ENCODE measurements at places on chromosomes 7 and 10.

DNA sequence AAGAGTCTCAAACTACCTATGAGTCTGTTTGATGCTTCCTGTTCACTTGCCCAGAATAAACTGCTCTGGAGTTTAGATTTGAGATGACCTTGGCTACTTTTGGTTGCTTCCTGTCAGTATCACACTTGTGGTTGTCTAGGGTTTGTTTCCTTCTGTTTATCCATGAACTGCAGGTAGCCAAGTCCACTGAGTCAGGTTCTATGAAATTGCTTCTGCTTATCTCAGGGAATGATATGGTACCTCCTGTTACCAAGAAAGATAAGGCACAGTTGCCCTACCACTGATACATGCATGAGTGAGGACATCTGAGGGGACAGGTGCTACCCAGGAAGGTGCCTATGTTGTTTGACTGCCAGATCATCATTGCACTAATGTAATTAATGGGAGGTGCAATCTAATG, 15.8 kb upstream of the EEPD1 start:
- no peak for DNase-seq

DNA sequence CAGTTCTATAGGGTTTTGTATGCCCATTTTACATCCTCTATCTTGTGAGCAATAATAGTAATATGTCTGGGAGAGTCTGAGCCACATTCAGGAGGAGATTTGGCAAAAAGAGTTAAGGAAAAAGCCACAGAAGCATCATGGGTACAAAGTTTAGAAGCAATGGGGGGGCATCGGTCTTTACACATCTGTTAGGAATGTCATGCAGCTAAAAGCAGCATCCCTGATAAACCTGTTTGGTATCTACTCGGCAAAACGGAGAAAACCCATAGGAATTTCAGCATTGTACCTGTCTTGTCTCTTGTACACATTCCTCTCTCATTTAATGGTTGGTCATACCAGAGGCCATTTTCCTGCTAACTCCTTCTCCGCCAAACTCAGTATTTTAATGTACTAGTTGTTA, 12.5 kb upstream of the HERPUD2 start:
- no peak for DNase-seq

GRCh38 chr10:119675483-119676170, 24.4 kb downstream of the BAG3 start:
- no peak for DNase-seq

DNA sequence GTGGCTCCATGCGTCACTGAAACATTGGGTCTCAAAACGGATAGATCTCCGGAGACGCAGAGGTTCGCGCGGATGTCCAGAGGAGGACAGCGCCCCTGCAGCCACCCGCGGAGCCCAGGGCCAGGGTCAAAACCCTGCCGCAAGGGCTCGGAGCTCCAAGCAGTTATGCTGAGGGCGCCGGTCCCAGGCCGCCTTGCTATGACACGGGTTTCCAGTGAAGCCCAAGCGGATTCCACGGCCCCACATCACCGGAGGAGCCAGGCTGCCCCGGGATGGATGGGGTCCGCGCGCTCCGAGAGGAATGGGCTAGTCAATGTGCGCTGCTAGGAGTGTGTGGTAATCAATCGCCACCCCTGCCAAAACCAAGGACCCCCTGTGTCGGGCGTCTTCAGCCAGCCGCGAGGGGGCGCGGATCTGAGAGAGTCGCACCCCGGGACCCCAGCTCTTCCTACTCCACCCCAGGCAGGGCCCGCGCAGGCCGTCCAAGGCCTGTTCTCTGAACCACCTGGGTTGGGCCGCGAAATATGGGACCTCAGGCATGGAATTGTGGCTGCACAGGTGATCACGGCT, 5.6 kb upstream of the EMX2 start:
- DNase-seq, result no peak

DNA sequence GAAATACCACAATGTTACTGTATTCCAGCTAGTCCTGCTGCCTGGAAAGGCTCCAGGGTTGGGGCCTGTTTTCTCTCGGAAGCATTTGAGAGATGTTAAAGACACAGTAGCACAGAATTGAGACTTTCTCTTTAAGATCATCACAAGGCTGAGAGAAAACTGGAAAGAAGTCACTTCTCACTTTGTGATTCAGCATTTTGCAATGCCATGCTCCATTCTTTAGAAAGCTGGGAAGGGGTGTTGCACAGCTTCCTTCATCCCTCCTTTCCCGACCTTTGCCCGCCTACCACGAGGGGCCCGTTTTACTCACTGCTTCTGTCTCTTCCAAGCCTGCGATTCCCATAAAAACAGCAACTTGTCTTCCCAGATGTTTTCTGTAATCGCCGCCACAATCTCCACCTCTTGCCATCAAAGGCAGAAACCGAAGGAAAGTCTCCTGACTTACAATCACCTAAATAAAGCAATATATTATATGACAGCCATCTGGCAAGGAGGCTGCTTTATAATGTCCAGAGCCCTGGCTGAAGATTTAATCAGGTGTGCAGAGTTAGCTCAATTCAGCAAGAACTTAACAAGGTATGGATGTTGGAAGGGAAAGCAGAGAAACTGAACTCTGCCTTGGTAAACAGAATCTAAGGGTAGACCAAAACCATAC, 18.9 kb downstream of the NOD1 start:
- DNase-seq, result no peak

DNA sequence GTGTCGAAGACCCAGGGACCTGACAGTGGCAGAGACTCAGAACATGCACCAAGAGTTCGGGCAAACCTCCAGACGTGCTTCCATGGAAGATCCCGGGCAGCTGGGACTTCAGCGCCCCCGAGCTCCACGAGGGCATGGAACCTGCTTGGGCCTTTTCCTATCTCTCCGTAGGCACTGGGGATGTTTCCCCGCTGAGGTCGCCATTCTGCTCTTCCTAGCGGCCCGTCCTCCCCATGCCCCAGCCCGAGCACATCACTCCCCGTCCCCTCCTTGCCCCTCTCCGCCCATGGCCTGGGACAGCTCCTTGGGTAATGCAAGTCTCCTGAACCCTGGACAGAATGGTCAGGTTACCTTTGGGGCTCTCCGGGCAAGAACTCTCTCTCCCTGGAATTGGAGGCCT, 32.3 kb upstream of the SHH start:
- peak; percentile 46 for DNase-seq
